ENCODE measurements at places on chromosomes 7 and 10.

DNA sequence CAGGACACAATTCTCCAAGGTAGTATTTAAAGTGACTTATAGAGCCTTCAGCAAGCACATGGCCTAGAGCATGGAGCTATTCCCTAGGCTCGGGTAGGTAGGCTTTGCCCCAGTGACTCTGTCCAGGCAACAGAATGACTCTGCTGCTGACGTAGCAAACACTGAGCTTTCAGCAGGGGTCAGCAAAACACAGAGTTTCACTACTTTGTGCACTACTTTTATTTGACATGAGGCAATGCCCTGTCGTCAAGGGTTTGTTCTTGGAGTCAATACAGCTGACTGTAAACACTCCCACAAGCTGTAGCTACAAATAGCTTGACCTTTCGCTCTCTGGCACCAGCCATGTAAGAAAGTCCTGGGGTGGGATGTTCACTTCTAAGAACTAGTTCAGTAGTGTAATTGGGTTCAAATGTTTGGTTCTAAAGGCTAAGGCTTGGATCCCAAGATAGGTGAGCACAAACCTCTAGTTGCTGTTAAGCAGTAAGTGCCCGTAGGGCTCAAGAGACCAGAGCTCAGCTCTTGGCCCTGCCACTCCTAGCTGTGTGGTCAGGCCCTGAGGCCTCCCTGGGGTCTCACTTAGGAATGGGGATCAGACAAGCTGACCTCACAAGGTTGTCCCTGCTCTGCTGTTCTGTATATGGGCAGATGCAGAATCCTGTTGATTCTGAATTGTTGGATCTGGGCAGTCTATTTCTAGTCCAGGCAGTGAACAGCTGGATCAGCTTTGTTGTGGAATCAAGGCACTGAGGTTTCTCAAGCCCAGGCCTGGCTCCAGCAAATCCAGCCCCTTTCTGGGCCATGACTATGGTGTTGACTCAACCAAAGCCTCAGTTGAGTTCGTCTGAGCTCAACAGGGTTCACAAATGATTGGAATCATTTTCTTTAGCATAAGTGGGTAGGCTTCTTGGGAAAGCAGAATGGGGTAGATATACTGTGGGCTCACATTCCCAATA is 10.7 kb downstream of the NODAL start:
- no peak for DNase-seq

GRCh38 chr10:80443531-80443974 is 10.6 kb upstream of the TSPAN14 start:
- DNase-seq, result no peak

DNA sequence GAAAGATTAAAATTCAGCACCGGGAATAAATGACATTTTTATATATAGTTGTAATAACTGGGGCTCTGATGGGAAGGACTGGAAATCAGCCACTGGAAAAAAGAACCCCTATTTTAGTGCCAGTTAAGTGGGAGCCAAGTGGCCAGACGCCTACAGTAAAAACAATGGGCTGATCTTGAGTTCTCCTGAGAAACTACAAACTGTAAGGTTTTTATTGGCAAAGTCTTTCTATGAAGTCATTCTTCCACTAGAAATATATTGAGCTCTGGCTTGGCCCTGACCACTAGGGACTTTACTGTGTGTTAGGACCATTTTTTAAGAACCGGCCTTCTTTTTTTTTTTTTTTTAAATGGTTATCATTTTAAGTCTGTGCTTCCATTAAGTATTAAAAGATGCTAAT is 79.6 kb downstream of the ZNF22 start:
- no peak for DNase-seq

DNA sequence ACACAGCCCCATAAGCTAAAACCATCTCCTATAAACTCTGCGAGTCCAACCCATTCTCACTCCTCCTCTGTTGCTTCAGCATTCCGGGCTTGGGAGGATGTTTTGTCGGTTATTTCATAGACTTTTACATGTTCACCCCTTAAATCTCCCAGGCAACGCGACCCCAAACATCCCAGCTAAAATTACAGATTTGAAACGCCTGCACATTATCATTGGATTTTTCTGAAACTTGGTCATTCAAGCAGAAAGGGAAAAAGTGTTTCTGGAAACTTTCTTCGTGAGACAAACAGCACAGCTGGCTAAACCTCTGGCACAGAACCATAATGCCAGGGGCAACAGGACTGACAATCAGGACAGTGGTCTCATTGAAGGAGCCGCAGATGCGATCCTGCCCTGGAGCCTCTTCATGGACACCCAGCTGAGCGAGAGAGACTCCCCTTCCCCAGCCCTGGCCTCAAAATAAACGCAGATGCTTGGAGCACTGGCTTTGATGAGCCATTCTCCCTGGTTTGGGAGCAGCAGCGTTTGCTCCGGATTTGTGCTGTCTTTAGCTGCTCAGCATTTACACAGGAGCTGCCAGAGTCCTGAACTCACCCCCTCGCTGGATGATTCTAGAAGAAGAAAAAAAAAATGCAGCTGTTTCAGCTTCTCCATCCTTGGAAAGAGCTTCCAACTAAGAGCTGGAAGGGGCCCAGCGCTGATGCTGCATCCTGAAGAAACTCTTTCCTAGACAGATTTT is 30.1 kb downstream of the AFAP1L2 start:
- DNase-seq, result no peak

DNA sequence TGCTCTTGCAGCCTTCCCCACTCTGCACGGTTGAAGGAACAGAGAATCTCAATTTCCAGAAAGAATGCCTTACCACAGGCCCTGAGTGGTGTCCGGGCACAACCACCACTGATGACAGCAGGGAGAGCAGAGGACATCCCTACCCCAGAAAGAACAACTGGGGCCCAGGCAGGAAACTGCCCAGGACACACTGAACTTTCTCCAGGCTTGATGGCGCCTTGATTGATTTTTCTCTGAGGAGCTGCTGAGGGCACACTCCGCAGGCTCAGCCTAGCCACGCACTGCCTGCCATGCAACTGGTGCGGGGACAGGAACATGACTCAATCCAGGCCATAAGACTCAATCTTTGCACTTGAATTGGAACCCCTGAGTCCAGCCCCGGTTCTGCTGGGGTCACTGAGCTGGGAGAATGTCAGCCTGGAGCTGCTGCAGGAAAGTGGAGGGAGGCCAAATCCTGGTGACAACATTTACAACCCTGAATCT is 5.9 kb downstream of the AKR1B1 start:
- DNase-seq, result no peak

DNA sequence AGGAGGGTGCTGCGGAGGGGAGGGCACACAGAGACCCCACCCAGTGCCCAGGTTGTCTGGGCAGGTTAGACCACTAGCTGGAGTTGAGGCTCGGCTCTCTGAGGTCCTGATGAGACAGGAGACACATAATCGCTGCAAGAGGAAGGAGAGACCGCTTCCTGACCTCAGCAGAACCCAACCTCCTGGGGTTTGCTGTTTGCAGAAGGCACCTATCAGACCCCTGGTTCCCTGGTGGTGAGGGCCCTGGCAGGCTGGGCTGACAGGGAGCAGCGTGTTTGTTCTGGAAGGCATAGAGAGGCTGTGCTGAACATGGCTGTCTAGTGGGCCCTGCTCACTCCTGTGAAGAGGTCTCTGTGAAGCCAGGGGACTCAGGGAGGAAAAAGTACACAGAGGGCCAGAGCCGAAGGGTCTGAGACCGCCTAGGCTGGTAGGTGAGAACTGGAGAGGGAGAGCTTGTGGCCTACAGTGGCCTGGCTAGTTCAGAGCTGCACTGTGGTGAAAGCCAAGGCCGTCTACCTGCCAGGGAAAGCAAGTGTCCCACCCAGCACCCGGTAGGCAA is 39.4 kb upstream of the NPFFR1 start:
- DNase-seq, result no peak

DNA sequence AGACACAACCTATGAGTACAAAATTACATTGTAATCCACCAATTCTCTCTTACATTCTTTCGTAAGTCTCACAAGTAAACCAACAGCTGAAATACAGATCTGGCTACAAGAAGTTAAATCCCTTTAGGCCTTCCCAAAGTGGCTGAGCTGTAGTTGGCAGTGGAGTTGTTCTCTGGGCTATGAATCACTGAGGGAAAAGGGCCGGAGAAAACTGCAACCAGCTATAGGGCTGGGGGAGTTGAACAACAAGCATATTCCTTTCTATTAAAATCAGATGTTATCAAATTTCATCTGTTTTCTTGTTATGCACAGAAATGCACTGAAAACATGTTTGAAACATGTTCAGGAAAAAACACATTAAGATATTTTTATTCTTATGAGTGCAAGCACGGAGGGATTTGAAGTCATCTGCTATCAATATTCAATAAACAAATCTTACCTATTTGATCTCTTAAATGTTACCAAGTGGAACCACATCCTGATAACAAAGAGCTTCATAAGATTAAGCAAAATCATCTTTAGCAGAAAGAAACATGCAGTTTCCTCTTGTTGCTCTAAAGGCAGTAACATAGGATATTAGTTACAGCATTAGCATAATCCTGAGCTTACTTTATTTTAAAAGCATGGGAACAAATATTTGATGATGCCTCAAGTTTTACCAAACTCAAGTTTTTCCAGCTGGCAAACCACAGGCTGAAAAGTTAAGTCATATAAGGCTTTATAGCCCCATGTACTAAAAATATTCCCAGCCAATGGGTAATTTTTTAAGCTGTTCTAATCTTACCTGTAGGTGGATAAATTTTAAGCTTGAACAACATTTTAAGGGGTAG is 212.7 kb downstream of the TAX1BP1 start:
- DNase-seq, result no peak

- DNase-seq, result no peak
These were observed 55.9 kb downstream of the TRRAP start for GRCh38 chr7:98934267-98934666.

GRCh38 chr10:101444058-101444898 is 90.3 kb downstream of the BTRC start:
- DNase-seq, result no peak

- no peak for DNase-seq
These were observed 36.5 kb downstream of the COBL start for GRCh38 chr7:51280156-51280555.

DNA sequence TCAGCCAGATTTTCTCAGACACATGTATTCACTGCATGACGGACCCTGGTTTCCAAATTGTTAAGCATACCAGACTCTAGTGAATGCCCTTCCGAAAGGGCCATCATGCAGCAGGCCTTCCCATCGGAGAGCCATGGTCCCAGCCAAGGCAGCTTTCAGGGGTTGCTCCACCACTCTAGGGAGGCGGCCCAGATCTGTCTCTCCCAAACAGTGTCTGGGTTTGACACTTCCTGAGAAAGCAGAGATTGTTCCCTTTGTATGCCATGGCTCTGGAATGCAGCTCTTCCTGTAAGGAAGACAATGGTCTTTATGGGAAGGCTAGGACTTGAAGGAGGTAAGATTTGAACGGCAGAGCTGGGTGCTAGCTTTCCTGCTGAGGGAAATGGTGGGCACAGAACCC is 178.8 kb upstream of the BMPER start:
- DNase-seq, result no peak

DNA sequence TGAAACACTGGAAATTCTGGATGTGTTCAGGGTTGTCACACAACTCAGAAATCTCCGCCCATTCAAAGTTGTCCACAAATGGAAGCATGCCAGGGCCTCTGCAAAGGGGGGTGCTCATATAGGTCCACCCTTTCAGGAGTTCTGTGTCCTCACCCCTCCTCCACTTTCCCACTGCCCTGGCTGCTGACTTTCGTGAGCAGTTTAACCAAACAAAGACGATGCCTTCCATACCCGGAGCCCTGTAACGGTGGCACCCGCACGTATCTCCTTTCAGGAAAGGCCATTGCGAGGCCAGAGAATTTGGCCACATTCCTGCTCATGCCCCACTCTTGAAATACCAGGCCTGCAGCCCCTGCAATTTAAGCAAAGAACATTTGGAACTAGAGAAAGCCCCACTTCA is 1.4 kb downstream of the CPXM2 start:
- DNase-seq, result no peak

GRCh38 chr10:29840516-29841276 is 205.9 kb upstream of the SVIL start:
- no peak for DNase-seq

DNA sequence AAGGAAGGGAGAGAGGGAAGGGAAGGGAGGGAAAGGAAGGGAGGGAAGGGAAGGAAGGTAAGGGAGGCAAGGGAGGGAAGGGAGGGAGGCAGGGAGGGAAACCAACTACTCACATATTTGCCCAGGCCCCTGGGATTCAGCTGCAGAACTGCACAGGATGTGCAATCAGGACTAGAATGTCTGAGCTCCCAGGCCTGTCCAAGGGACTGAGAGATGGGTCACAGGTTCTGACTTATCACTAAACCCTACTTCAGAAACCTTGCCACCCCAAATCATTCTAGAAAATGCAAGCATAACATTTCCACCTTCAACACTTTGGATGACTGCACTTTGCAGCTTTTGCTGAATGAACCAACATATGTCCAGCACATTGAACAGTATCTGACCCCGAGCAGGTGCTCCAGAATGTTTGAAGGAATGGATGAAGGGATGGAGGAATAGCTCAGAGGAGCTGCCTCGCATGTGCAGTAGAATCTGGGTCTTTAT is 245.3 kb downstream of the KCNMA1 start:
- no peak for DNase-seq

DNA sequence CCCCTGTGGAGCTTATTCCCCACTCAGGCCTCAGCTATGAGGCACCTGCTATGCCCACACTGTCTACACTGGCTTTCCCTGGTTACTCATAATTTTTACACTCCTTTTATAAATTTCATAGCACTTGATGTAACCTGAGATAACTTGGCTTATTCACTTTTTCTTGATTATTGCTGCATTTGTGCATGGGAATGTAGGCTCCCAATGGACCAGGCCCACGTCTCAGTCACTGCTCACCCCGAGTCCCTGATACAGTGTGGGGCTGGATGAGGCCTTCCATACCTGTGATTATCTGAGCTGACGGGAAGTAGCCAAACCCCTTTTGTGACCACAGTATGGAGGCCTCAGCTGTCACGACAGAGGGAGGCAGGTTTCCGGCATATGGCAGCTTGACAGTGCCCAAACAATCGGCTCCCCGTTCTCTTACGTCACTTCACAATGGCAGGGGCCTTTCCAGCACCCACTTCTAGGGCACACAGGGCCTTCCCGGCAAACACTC is 645.3 kb downstream of the ACTR3B start:
- DNase-seq, result no peak

DNA sequence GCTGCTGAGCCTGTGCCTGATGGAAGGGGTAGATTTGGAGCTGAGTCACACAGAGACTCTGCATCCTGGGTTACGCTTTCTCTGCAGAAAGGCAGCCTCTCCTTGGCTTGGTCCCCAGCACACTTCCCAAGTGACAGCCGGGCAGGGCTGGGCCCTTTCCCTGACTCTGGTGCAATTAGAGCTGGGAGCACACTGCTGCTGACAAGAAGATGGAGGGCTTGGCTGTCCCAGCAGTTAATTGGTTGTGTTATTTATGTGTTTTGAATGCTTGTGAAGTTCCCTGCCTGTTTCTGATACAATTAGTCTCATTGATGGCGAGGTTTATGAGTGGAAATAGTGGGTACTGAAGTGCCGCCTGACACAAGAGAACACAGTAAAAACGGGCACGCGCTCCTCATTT is 123.6 kb downstream of the TCERG1L start:
- DNase-seq, result no peak

DNA sequence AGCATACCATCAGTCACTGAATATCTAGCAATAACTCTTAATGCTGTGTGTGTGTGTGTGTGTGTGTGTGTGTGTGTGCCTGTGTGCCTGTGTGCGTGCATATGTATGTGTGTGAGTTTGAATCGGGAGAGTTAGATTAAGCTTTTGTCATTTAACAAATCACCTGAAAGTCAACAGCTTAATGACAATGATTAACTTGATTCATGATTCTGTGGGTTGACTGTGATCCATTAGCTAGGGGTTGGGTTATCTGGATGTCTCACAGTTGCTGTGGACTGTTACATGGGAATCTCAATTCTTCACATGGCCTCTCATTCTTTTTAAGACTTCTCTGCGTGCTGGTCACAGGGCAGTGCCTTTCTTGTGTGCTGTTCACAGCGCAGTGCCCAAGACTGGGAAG is 639.0 kb upstream of the SORCS1 start:
- DNase-seq, result no peak

GRCh38 chr10:86443069-86443468 is 76.5 kb upstream of the GRID1 start:
- DNase-seq, result no peak
